ENCODE measurements at places on chromosomes 2 and 18.

DNA sequence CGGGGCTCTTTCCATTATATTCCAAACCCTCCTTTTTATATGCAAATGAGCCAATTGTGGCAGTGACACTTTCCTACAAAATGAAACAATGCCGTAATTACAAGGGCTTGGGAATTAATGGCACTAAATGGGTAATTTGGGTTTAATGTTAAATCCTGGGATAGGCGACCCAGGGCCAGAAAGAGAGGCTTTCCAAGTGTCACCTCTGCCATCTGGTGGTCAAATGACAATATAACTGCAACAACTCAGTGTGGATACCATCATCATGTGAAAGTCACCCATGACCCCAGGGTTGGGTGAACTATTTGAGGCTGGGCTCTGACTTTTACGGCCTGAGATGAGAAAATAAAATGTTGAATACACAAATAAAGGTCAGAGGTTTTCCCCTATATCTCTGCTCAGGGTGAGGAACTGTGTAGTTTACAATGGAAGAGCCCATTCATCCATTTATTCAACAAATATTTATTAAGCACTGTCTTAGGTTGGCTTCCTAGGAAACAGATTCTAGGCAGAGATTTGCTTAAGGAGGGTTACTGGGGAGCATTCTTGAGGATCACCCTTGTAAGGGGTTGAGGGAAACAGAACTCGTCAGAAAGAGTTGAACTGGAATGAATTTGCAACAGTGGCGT, 13.6 kb upstream of the THADA start:
- no peak for DNase-seq

DNA sequence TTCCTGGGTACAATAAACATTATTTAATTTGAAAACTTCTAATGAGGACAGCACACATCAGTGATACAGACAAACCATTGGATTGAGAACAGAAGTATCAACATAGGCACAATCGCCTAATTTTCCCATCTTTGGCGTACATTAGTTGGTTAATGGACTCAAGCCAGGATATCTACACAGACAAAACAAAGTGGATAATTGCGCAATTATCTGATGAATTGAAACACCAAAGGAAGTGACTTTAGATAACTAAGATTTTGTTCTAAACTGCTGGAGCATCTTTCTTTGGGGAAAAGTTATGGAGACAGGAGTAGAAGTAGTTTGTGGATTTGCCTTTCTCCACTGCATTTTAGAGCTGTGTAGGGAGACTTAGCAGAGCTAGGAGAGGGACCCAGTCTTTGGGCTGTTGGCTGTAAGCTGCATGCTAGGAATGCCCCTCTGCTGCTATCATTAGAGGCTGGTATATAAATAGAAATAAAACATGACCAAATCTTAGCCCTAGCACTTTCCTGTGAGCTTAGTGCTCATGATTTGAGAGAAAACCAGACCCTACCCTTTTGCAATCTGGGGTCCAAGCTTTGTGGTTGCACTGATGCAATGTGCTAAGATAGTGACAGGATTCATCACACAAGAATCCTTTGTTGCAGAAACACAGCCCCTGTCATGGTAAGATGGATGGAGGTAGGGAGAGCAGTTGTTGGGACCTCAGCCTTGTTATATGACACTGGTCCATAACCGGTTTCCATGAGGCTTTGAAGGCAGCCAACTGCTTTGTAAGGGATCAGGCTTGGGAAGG, 264.5 kb upstream of the PIK3C3 start:
- no peak for DNase-seq

DNA sequence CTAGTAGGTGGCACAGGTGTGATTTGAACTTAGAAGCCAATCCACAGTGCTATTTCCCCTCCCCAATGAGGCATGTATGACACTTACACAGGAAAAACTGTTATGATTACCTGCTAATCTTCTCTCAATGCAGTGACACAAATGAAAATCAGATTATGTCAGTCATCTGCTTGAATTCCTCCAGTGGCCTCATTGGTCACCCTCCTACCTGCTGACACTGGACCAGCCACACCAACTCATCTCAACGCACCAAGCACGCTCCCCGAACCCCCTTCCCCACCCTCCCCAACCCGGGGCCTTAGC, 82.2 kb upstream of the SEC11C start:
- DNase-seq, result no peak

DNA sequence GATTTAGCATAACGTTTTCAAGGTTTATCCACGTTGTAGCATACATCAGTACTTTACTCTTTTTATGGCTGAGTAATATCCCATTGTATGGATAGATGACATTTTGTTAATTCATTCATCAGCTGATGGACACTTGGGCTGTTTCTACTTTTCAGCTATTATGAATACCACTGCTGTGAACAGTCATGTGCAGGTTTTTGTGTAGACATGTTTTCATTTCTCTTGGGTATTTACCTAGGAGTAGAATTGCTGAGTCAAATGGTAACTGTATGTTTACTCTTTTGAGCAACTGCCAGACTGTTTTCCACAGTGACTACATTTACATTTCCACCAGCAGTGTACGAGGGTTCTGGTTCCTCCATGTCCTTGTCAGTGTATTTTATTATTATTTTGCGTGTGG, 33.9 kb downstream of the COX7A2L start:
- DNase-seq, result no peak

DNA sequence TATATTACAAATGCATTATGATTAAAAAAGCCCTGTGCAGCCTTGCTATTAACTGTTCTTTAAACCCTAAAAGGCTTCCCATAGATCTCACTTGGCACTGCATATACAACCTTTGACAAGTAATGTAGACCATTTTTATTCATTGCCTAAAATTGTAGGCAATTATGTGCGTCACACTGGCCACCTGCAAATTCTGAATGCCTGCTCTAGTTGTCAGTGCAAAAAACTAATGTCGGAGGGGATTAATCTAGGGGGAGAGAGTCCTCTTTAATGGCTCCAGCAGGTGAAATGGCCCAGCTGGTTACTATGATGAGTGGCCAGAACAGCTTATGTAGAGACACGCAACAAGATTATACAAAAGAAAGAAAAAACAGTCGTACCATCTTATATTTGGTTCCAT, 123.2 kb downstream of the OLA1 start:
- no peak for DNase-seq

- DNase-seq, result no peak
Measured at GRCh38 chr2:234025466-234025865, 25.0 kb upstream of the SPP2 start.

- no peak for DNase-seq
Measured at GRCh38 chr2:173948842-173949241, 16.3 kb downstream of the SP3 start.

DNA sequence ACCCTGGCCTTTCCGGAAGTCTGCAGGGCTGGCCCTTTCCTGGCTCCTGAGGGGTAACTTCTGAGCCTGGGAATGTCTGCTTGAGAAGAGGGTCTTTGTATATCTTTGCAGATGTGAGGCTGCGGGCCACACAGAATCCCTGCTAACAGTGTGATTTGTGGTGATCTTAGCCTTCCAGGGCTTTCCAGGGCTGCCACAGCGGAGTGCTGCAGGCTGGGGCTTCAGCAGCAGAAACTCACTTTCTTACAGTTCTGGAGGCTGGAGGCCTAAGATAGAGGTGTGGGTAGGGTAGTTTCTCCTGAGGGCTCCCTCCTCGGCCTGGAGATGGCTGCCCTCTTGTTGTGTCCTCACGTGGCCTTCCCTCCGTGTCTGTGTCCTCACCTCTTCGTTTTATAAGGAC, 294.7 kb upstream of the HS6ST1 start:
- no peak for DNase-seq

DNA sequence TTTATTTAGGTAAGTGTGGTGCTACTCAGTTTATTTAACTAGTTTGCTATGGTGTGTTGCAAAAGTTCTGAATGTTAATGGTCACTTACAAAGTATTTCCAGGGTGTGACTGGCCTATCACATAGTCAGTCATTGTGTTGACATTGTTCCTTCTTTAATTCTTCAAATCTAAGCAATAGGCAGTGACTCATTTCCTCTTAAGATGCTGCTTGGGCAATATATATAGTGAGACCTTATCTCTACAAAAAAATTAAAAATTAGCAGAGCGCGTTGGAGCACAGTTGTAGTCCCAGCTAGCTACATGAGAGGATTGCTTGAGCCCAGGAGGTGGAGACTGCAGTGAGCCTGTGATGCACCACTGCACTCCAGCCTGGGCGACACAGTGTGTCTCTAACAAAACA, 5.8 kb upstream of the CCDC88A start:
- DNase-seq, result no peak
